ENCODE measurements at places on chromosomes 12 and 14. TPM values are rescaled to one million over a fixed set of nuclear protein-coding genes. Genes with fewer than 3 reads are reported as not detected.

DNA sequence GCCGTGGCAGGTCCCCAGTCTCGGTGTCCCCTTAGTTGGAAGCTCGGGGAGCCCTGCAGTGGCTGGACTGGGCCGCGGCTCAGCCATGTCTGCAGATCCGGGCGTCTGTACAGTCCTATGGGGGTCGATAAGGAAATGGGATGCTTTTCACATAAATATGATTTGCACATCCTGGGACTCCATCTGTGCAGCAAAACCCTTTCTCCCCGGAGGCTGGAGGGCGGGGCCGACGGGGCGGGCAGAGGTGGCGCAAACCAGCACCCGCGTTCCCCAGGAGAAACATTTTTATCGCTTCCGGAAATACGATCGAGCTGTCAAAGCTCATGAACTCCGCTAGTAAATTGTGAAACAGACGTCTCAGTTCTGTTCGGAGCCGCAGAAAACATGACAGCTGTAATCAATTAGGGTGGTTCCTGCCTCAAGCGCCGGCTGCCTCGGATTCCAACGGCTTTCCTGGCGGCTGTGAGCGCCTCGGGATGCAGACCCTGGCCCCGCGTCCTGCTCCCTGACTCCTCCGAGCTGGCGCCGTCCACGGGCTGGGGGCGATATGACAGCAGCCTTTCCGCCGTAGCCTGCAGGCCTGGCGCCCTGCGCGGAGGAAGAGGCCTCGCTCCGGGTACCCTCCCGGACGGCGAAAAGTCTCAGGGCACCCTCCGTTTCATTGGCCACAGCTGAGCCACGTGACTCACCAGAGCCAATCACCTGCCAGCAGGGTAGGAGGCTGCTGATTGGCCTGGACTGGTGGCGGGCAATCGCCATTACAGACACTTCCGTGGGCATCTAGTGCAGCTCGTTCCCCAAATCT is 23.0 kb downstream of the DIO3 start:
- DNase-seq = no peak

GPR162 gene
- 0.25 TPM for total RNA-seq

GRCh38 chr12:38898001-38898684 is 7.2 kb downstream of the CPNE8 start:
- no peak for DNase-seq

CCDC175 gene
- total RNA-seq = not detected

PLEKHD1 gene
- 0.15 TPM for total RNA-seq

DNA sequence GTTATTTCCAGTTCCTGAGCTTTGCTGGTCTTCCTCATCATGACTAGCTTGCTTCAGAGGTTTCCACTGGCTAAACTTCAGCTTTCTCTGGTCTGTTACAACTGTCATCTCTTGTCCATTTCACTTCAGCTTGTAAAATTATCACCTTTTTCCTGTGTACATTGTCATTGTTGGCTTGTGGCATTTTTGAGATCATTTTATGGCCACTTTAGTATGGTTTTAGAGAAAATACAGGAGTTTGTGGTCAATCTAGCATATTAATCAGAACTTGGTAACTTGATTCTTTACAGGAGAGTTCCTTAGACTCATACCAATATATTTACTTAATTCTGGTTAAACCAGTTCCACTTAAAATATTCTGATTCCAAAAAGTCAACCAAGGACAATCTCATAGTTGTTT is 235.9 kb upstream of the KITLG start:
- no peak for DNase-seq

Data from activated CD4-positive, alpha-beta T cell treated with anti-CD3 and anti-CD28 coated beads, Interleukin-2, amount 10 ng/mL, durations not matched to agents 7 days and 5 days (primary cell).